Activated gamma-delta T cell (primary cell): ENCODE measurements at places on chromosomes 2 and 18.

DNA sequence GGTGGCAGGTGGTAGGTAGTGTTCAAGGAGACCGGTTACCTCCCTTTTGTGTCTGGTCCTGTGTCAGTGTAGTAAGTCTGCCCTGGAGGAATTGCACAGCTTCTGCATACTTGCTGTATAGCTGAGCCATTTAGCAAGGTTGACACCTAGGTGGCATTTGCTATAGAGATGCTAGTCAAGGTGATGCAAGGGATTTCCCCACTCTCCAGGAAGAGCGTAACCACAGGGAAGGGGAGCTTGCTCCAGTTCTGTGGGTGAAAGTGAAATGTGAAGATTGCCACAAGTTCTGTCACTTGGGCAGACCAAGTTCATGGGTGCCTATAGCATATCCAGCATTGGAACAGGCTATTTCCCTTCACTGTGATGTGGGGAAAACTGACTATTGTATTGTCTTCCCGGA lies 28.1 kb downstream of the NAT8 start:
- DNase-seq: no peak

DNA sequence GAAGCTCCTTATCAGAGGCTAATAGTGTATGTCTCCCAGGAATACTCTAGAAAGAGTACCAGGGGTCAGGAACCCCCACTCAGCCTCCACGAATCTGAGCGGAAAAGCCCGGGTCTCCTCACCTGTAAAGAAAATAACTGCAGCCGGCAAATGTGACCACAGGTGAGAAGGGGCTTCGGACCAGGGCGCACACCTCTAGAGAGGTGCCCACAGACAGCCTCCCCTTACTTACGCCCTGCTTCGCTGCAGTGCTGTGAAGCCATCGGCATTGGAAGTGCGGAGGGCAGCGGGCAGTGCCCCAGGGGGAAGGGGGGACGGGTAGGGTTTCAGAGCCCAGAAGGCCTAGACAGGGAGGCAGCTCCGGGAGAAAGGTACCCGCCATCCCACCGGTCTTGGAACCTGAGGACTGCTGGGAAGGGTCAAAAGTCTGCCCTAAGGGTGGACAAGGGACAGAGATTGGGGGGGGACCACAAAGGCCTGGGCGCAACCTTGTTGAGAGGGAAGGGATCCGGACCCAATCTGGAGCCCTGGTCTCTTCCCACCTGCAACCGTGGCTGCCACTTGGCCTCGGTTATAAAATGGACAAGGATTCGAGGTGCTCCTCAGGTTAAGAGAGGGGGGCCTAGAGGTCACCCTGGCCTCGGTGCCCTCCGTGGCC lies 642 bp upstream of the STEAP3 start:
- DNase-seq: no peak

DNA sequence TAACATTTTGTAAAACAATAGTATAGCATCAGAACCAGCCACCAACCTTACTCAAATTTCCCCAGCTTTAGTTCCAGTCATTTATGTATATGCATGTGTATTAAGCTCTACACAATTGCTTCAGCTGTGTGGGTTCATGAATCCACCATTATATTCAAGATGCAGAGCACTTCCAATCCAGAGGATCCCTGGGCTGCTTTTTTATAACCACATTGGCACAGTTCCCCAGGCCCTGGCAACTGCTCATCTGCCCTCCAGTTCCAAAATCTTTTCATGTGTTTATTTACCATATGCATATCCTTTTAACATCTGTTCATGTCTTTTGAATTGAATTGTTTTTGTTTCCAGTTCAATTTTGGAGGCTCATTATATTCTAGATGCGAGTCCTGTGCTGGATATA lies 482.9 kb upstream of the HS6ST1 start:
- no peak for DNase-seq

- no peak for DNase-seq
Observed at GRCh38 chr2:54347622-54348021, 91.6 kb upstream of the TSPYL6 start.

DNA sequence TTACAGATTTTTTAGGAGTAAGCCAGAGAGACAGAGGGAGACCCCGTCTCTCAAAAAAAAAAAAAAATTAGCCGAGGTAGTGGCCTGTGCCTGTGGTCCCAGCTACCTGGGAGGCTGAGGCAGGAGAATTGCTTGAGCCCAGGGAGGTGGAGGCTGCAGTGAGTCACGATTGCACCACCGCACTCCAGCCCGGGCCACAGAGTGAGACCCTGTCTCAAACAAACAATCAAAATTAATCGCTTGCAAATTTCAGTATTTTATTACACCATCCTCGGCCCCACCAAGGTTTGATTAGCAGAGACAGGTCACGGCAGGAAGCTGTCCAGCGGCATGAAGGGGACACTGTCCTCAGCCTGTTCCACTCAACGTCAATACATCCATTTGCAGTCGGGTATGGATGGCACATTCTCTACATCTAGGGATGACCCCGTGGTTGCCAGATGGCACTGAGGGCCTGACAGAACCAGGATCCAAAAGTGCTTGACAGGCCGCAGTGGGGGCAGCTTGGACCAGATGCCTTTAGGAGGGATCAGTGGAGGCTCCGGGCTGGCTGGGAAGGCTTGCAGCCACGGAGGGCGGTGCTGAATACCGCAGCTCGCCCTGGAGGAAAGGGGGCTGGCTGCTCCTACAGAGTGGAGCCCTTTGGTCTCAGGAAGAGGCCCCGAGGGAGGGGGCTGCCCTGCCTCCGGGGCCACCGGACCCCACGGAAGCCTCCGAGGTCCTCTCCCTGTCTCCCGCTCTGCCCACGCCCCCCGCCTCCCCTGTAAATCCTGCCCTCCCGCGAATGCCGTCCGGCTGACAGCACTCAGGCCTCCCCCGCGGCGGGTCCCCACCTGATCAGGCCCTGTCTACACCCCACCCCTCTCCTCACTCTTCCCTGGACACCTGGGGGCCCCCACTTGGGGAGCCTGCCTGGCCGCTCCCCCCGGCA lies 13.1 kb downstream of the ASPRV1 start:
- DNase-seq: no peak
